ENCODE measurements at places on chromosomes 3 and 15. TPM values are rescaled to one million over a fixed set of nuclear protein-coding genes. Genes with fewer than 3 reads are reported as not detected.

The GOLGA8K gene
- not detected for total RNA-seq

DNA sequence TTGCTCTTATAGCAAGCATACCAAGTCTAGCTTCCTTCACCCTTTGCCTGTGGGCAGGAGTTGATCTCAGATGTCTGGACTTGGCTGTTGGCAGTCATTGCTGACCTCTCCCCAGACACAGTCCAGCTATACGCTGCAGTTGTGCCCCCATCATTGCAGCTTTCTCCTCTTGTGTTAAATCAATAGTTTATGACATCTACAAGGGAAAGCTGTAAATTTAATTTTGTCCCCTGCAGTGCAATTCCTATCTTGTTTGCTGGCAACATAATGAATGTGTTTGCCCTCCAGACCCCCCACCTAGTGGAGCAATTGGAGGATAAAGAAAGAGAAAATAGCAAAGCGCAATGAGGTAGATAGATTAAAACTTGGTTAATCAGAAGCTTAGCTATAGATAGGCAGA lies 280.2 kb downstream of the LSAMP start:
- no peaks in the 10 kb centered on the region for H3K4me1 ChIP-seq
- no peak overlapping the region for H3K27ac ChIP-seq
- H3K4me3 ChIP-seq, result no peak overlapping the region
- H3K36me3 ChIP-seq, result no peaks in the 10 kb centered on the region
- H3K27me3 ChIP-seq, result no peaks in the 10 kb centered on the region
- no peak for DNase-seq

DNA sequence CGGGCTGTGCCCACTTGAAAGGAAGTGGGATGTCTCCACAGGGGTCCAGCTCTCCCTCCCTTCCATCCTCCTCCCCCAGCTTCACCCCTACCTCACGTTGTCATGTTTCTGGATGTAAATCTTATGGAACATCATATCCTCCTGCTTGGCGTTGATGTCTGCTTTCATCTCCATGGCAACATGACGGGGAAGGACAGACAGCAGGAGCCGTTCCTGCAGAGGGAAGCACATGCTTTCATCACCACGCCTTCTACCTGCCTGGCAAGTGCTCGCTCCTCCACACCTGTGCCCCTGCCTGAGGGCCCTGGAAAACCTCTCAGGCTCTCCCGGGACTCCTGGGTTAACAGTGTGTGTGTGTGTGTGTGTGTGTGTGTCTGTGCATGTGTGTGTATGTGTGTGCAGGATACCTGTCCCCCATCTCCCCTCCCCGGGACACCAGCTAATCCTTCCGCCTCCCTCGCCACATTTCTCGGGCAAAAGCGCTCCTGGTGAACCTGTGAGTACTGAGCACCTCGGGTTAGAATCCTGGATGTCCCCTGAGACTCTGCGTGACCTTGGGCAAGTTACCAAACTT lies 101.1 kb downstream of the ADCY5 start:
- H3K36me3 ChIP-seq, result no peaks in the 10 kb centered on the region
- no peak overlapping the region for H3K27ac ChIP-seq
- no peaks in the 10 kb centered on the region for H3K4me1 ChIP-seq
- H3K27me3 ChIP-seq, result peaks cover 63% of the 10 kb centered on the region
- no peak overlapping the region for H3K4me3 ChIP-seq
- no peak for DNase-seq

- DNase-seq, result no peak
- H3K27me3 ChIP-seq, result no peaks in the 10 kb centered on the region
- H3K27ac ChIP-seq, result no peak overlapping the region
- H3K4me1 ChIP-seq, result peaks cover 49% of the 10 kb centered on the region
- peaks cover 46% of the 10 kb centered on the region for H3K36me3 ChIP-seq
Observed at GRCh38 chr3:157163217-157163953, 3.4 kb upstream of the CCNL1 start.

The SPESP1 gene
- not detected for total RNA-seq

- H3K27me3 ChIP-seq, result no peaks in the 10 kb centered on the region
- no peaks in the 10 kb centered on the region for H3K36me3 ChIP-seq
- peaks cover 12% of the 10 kb centered on the region for H3K4me1 ChIP-seq
- H3K4me3 ChIP-seq, result no peak overlapping the region
- DNase-seq, result no peak
Observed at GRCh38 chr15:38874464-38874863, 309.9 kb upstream of the RASGRP1 start.

GRCh38 chr15:67063689-67064606 lies 1.5 kb upstream of the SMAD3 start:
- H3K4me1 ChIP-seq, result peaks cover 47% of the 10 kb centered on the region
- peak; percentile 67 for DNase-seq
- peak overlapping the region; percentile 80 for H3K27ac ChIP-seq
- H3K27me3 ChIP-seq, result no peaks in the 10 kb centered on the region
- H3K36me3 ChIP-seq, result peaks cover 54% of the 10 kb centered on the region
- peak overlapping the region; percentile 85 for H3K4me3 ChIP-seq

- peaks cover 25% of the 10 kb centered on the region for H3K36me3 ChIP-seq
- peak overlapping the region; percentile 85 for H3K27ac ChIP-seq
- no peak for DNase-seq
- H3K4me3 ChIP-seq, result peak overlapping the region; percentile 88
Observed at GRCh38 chr3:128152419-128153155, 694 bp upstream of the EEFSEC start.

The POLR2M gene
- 102 TPM for total RNA-seq

GRCh38 chr15:40044717-40045571 lies 6.0 kb upstream of the SRP14 start:
- DNase-seq, result peak; percentile 82
- H3K27me3 ChIP-seq, result no peaks in the 10 kb centered on the region
- no peak overlapping the region for H3K27ac ChIP-seq
- H3K4me1 ChIP-seq, result peaks cover 10% of the 10 kb centered on the region

- peaks cover 54% of the 10 kb centered on the region for H3K27me3 ChIP-seq
- no peak for DNase-seq
- H3K36me3 ChIP-seq, result no peaks in the 10 kb centered on the region
- H3K27ac ChIP-seq, result no peak overlapping the region
Observed at GRCh38 chr15:77616072-77616471, 16.6 kb downstream of the LINGO1 start.

DNA sequence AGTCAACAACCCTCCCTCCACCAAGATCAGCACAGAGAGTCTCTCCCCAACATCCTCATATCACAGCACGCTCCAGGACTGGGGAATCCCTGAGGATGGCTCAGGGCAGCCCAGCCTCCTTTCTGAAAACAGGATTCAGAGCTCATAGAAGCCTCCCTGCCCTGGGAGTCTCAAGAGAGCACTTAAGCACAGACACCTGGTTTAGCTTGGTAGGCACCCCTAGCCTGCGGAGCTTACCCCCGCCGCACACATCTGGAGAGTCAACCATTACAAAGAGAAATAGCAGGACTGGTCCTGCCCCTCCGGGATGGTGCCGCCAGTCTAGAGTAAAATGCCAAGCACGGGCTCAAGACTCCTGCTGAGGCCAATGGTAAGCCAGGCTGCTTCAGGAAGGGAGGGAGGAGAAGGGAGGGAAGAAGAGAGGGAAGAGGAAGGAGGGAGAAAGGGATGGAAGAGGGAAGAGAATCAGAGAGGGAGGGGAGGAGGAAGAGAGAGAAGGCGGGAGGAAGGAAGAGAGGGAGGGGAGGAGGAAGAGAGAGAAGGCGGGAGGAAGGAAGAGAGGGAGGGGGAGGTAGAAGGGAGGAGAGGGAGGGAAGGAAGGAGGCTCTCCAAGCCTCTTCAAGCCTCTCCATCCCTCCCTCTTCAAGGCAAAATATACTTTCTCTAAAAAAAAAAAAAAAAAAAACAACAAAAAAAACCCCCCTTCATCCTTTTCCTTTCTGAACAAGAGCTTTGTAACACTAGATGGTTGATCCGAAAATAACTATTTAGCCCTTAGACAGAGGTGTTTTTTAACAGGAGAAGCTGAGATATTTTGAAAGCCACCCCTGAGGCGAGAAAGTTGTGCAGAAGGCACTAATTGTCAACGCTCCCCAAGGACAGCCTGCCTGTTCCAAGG lies 278.6 kb upstream of the TLE3 start:
- peaks cover 33% of the 10 kb centered on the region for H3K27me3 ChIP-seq
- H3K36me3 ChIP-seq, result no peaks in the 10 kb centered on the region
- H3K27ac ChIP-seq, result no peak overlapping the region
- peaks cover 31% of the 10 kb centered on the region for H3K4me1 ChIP-seq
- no peak for DNase-seq

GRCh38 chr3:38554127-38554827 lies 58.1 kb downstream of the EXOG start:
- no peak overlapping the region for H3K27ac ChIP-seq
- H3K4me1 ChIP-seq, result no peaks in the 10 kb centered on the region
- peaks cover 75% of the 10 kb centered on the region for H3K27me3 ChIP-seq
- H3K36me3 ChIP-seq, result no peaks in the 10 kb centered on the region
- no peak overlapping the region for H3K4me3 ChIP-seq

- H3K4me3 ChIP-seq, result no peak overlapping the region
- no peaks in the 10 kb centered on the region for H3K36me3 ChIP-seq
- no peak for DNase-seq
- no peak overlapping the region for H3K27ac ChIP-seq
Observed at GRCh38 chr3:5401002-5401401, 213.5 kb downstream of the EDEM1 start.

GRCh38 chr3:127685708-127686511 lies 13.2 kb downstream of the ABTB1 start:
- H3K27ac ChIP-seq, result no peak overlapping the region
- H3K36me3 ChIP-seq, result no peaks in the 10 kb centered on the region
- no peaks in the 10 kb centered on the region for H3K27me3 ChIP-seq
- no peak for DNase-seq

DNA sequence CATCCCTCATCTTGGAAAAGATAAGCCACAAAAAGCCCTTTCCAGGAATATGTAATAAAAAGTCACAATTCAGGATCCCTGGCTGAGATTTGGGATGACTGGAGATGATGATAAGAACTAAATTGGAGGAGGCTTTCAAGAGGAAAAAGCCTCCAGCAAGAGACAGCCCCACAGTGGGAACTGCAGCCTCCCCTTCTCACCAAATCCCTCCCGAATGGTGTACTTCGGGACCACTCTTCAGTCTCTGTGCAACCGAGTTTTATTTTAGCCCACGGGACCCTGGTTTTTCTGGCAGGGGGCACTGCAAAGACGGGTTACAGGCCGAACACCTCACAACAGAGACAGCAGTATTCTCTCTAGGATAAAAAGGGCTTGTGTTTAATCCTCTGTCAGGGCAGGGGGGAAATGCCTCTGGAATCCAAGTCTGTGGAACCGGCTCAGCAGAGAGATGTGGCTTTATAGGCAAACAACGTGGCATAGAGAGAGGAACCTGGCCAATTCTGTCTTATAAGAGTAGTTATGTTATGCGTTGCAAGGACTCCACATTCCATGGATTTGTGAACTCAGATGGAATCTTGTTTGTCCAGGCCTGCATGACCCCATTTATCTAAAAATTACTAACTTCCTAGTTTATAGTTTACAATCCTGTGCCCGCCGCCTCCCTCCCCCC lies 1.2 kb upstream of the LMCD1 start:
- H3K27me3 ChIP-seq, result no peaks in the 10 kb centered on the region
- peak overlapping the region; percentile 90 for H3K4me3 ChIP-seq
- H3K4me1 ChIP-seq, result peaks cover 51% of the 10 kb centered on the region

- H3K4me3 ChIP-seq, result no peak overlapping the region
- peaks cover 11% of the 10 kb centered on the region for H3K4me1 ChIP-seq
- DNase-seq, result peak; percentile 42
Observed at GRCh38 chr3:135513106-135514059, 452.1 kb upstream of the PPP2R3A start.

GRCh38 chr15:88608607-88609181 lies 12.4 kb upstream of the AEN start:
- peaks cover 10% of the 10 kb centered on the region for H3K4me1 ChIP-seq
- peaks cover 4% of the 10 kb centered on the region for H3K36me3 ChIP-seq
- H3K27ac ChIP-seq, result no peak overlapping the region
- H3K4me3 ChIP-seq, result no peak overlapping the region

GRCh38 chr3:157104928-157105652 lies 54.9 kb downstream of the CCNL1 start:
- H3K4me1 ChIP-seq, result no peaks in the 10 kb centered on the region
- no peak overlapping the region for H3K27ac ChIP-seq
- no peak for DNase-seq
- H3K36me3 ChIP-seq, result no peaks in the 10 kb centered on the region

The SLC41A3 gene
- total RNA-seq, result 101 TPM

The RASGRP1 gene
- total RNA-seq, result 9.0 TPM

DNA sequence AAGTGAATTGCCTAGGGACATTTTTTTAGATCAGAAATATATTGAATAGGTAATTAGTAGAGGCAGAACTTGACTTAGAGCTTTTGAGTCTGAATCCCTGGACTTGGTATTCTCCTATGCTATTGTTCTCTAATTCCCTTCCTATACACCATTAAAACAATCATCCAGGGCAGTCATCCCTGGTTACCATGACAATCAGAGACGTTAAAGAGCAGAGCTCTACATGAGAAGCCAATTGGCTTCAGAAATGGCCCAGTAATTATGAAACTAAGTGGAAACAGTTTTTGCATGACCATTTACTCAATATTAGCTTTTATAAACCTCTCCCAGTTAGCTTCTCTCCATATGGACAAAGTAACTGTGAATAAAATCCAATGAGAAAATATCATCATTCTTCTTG lies 182.1 kb upstream of the TP63 start:
- H3K27ac ChIP-seq, result no peak overlapping the region
- no peaks in the 10 kb centered on the region for H3K27me3 ChIP-seq
- no peaks in the 10 kb centered on the region for H3K4me1 ChIP-seq
- no peak for DNase-seq

All from Calu3 (cell line).